ENCODE measurements at places on chromosomes 11 and 22.

DNA sequence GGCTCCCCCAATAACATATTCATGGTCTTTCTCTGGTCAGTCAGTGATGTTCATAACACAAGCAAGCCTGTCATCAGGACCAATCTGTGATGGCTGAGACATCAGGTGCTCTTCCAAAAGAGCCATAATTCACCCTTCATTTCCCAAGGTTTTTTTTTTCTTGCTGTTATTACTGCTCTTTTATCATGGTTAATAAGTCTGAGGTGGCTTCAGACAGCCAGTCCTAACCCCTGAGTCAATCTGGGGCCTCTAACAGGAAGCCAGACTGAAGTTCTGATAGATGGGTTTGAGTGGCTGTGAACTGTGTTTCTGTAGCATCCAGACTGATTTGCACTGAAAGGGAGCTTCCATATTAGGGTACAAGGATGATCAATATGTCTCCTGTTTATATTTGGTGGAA, 8.8 kb downstream of the EHF start:
- no peak for DNase-seq

DNA sequence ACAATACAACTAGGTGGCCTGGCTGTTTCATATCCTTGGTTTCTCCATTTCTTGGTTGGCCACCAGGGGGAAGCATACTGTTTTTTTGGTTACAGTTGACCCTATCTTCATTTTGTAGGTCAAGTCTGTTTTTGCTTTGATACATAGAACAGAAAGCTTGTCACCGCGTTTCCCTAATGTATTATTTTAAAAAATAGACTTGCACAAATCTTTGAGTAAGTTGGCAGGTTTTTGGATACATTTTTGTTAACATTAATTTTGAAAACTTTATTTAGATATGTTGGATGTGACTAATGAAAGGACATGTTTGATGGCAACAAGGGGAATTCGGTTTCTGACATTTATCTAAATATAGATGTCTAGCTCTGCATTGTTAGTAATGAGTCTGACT, 3.0 kb downstream of the NCR3LG1 start:
- DNase-seq = peak; percentile 77

DNA sequence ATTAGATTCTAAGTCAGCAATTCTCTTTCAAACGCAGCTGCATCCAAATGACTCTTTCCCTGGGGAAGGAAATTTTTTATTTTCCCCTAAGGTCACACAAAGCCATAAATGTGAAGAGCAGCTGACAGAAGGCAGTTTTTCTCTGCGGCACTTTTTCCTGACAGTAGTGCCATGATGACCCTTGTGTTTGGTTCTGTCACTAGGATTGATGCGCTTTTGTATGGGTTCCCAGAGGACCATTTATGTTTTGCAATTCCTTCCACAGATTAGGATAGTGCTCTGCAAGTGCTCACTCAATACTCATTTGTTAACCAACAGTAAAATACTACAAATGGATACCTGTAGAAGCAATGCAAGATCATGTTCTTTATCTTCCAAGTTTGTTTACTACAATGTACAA, 359.6 kb upstream of the CTSC start:
- no peak for DNase-seq

- no peak for DNase-seq
These were observed 935 bp downstream of the TRIM68 start for GRCh38 chr11:4607096-4607495.

GRCh38 chr11:79375818-79376550, 64.8 kb downstream of the TENM4 start:
- no peak for DNase-seq

GRCh38 chr22:47052236-47053012, 290.0 kb downstream of the TBC1D22A start:
- DNase-seq = no peak

DNA sequence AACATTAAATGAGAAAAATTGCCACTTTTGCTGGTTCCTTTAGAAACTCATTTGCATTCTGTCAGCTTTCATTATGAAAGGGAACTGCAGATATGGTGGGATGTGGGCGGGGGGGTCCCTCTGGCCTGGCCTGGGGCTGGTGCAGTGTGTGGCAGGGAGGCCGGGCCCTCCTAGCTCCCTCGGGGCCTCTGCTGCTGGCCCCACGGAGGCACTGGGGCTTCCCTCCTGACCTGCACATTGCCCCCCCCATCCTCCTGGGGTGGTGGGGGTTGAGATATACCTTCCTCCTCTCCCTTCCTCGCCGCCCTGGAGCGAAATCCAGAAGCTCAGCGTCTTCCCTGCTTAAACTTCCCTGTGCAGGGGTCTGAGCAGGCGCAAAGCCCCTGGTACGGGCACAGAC, 1005.9 kb downstream of the BRD1 start:
- DNase-seq = no peak

DNA sequence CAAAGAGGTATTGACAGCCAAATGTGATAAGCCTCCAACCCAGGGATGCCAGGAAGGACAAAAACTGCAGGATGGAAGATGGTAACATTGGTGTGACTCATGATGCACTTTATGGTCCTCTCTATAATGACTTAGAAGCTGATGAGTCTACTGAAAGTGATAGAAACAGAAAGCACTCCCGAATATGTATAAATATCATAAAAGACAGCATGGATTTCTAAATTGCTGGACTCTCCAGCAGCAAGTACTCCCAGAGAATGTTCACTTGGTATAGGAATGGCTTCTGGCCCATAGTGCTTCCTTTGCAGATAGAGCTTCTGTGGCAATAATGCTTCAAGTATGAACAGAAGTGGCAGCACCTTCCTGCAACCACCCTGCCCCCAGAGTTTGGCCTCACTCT, at the start of gene OR52B2:
TSS of gene OR52B2 (minus strand) at position 101 of the 400 bp plus-strand sequence. CDS start at position 101, 0 bp downstream.
- no peak for DNase-seq

DNA sequence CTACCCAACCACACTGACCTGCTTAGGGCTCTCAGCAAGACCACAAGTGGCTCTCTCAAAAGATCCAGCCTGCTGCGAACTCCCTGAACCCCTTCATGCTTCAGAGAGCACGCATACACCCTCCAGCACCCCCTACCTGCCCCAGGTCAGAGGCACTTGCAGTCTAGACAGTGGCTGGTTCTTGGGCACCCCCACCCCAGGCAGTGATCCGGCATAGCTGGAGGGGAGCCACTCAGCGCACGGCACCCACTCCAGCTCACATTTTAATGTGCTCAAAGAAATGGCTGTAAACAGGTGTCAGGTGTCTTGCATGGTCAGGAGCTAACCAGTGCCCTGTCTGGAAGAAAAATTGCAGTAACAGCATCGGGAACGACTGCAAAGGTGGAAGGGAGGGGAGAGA, 140.8 kb downstream of the PKNOX2 start:
- DNase-seq = no peak

DNA sequence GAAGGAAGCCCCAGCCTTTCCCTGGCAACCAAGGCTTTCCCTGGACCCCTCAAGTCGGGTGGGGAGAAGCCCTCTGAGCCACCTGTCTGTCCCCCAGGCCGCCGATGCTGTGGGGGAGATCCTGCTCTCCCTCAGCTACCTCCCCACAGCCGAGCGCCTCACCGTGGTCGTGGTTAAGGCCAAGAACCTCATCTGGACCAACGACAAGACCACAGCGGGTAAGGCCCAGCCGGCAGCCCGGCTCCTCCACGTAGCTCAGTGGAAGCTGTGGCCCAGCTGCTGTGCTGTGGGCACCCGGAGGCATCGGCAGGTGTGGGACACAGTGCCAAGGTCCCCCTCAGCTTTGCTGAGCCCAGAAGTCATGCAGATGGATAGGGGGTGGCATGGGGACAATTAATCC, 12.2 kb upstream of the RHOD start:
- DNase-seq = no peak

- DNase-seq = no peak
These were observed 37.1 kb upstream of the IL17RA start for GRCh38 chr22:17047656-17048055.

DNA sequence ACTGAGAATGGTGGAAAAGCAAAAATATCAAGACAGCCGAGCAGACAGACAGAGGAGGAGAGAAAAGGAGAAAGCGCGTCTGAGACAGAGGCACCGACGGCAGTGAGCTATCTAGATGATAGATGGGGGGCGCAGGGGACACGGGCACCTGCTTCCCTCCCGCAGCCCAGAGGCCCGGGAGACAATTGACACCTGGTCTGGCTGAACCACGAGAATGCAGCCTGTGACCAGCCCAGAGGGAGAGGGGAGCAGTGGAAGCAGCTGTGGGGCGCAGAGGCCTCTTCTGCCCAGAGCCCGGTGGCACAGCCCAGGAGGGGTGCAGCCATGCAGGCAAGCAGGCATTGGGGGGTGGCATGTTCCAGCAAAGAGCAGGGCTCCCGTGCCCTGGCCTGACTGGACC, 48.2 kb downstream of the ELFN2 start:
- DNase-seq = no peak

DNA sequence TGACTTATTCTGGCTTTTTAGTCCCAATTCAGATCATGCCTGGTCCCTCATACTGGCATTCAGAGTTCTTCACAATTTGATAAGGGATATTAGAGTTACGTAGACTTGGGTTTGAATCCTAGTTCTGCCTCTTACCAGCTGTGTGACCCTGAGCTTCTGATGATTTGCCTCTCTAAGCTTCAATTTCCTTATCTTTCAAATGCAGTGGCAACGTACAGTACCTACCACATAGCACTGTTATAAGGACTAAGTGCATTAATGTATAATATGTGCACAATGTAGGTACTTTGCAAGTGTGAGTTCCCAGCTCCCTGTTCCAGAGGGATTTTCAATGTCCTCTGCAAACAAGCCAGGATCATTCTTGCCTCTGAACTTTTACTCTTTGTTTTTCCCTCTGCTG, 7.3 kb downstream of the RHOG start:
- no peak for DNase-seq

- DNase-seq = no peak
These were observed 22.6 kb downstream of the C11orf71 start for GRCh38 chr11:114377612-114378267.

GRCh38 chr11:3820971-3821370, 12.6 kb downstream of the PGAP2 start:
- DNase-seq = no peak

- DNase-seq = no peak
These were observed 18.9 kb upstream of the CABP2 start for GRCh38 chr11:67542169-67542568.

DNA sequence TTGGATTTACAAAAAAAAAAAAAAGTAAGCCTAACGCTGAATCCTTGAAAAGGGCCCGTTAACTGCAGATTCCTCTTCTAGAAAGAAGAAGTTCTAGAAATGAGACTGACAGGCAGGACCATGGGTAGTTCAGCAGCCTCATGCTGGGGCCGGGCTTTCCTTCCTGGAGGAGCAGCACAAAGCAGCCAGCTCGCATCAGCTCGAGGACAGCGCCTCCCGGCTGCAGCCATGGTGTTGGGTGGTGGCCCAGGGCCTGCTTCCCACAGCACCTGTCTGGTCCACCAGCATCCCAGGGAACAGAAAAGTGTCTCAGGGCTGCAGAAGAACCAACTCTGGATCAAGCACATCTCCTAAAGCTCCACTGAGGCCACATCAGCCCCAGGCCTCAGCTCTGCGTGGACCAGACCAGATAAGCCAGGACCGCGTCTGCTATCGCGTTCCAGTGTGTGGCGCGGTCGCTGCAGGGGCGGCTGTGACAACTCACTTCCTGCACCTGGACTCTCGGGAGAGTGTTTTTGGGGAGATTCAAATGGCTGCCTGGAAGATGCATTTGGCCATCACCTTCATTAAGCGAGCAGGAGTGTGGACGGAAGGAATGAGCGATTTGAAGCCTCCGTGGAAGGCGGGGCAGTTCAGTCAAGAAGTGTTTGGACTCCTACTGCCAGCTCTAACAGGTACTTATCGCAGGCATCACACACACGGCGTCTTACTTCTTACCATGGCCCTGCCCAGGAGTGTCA, 53.5 kb downstream of the MYH9 start:
- no peak for DNase-seq

DNA sequence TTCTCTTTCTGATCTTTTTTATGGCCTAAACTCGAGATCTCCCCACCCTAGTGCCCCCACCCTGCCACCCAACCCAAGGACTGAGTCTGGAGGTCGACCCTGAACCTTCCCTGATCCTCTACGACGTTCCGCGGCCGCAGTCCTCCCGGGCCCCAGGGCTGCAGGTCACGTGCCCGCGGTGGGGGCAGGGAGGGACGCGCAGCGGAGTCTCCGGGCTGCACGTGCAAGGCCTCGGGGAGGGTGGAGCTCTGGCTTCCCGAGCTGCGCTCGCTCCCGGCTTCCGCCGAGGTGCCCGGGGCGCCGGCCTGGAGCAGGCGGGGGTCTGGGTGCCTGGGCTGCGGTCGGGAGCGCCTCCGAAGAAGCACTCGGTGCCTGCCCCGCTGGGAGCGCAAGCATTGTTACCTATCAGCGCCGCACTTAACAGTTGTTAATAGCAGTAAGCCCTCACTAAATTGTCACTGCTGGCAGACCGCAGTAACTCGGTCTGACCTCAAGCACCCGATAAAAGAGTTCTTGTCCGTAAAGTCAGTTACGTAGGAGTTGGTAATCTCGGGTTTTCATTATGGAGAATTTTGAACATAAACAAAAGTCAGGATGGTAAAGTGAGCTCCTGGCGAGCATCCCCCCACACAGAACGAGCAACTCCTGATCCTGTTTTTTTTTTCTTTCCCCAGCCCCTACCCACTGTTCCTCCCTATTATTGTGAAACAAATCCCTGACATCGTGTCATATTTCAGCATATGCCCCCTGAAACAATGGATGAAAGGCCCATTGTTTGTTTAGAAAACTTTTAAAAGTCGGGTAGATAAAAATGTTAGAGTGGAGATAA, 69.7 kb upstream of the EP300 start:
- DNase-seq = peak; percentile 77

DNA sequence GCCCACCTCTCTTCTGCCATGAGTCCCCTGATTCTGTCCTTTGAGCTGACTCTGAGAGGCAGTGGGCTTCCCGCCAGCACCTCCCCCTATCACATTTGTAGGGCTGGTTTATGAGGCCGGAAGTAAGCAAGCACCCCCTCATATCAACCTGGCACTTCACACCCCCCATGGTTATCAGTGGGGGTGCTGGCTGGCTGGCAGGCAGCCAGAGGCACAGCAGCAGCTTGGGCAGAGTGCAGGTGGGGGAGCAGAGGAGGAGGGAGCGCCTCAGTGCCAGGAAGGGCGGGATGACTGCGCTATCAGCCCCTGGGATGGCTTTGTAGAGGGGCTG, 22.9 kb upstream of the CHRM4 start:
- no peak for DNase-seq

DNA sequence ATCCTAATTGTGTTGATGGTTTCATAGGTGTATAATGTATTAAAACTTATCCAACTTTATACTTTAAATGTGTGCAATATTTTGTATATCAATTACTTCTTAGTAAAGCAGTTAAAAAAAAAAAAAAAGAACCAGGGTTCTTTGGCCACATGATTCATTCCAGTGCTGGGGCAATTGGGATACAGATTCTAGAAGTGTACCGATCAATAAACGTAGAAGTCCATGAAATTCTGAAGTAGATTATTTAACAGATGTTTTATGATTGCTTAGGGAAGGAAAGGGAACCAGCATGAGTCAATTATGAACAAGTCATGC, 51.0 kb downstream of the MAPK1 start:
- DNase-seq = no peak

DNA sequence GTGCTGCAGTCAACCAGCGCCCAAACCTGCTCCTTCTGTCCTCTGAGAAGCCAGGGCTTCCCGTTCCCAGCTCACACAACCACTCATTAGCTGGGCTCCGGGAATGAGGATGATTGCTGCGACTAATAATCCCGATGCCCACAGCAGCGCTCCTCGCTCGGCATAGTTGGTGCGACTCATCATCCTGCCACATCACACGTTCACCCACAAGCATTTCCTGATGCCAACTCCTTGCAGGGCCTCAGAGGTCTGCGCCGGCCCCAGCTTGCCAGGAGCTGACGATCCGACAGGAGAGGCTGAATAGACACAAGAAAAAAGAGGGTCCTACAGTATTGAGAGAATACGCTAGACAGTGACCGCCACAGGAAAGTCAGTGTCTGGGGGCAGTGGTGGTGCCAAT, 10.6 kb upstream of the CSNK1E start:
- DNase-seq = no peak

GRCh38 chr22:40973144-40973543, 22.0 kb downstream of the RBX1 start:
- no peak for DNase-seq
